RPMI8226 (cell line): ENCODE measurements at places on chromosomes 4 and X.

DNA sequence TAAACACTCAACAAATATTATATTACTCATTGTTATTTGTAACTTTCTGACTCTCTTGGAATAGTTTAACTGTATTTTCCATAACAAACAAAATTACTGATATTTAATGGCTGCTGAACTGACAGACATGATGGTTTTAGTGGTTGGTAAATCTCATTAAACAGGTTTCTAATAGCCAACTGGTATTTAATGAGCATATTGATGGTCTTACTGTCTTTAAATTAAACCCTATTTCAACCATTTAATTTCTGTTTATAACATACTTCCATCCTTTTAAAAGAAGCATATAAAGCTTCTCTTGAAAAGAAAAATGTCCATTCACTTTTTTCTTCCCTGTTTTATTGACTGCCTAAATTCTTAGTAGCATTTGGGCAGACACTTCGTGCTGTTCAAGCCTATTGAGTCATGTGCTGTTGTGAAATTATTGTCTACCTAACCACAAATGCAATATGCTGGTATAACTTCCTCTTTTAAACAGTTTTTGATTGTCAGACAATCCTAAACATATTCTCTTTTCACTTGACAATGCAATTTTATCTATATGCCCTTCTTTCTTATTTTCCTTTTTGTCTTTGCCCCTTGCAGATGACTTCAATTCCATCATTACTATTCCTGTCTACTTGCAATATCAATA is 163.9 kb upstream of the SLC7A11 start:
- DNase-seq, result peak; percentile 16

DNA sequence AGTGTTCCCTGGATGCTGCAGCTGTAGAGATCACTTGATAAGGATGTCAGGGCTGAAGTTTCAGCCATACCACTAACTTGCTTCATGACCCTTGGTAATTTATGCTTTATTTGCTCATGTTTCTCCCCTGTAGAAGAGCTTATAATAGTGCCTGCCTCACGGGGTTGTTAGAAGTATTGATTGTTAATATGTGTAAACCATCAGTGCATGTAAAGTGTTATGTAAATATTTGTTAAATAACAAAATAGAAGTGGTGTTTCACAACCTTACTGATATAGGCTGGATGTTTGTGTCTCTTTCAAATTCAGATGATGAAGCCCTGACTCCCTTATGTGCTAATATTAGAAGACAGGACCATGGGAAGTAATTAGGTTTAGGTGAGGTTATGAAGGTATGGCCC is 1.5 kb upstream of the CXCL2 start:
- DNase-seq, result no peak

DNA sequence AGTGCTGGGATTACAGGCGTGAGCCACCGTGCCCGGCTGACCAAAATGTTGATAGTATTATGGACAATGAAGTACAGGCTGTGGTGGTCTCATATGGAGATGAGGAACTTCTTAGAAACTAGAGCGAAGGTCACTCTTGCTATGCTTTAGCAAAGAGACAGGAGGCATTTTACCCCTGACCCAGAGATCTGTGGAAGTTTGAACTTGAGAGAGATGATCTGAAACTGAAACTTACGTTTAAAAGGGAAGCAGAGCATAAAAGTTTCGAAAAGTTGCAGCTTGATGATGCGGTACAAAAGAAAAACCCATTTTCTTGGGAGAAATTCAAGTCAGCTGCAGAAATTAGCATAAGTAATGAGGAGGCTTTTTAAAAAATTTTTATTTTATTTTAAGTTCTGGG is 8.5 kb upstream of the CTAG2 start:
- DNase-seq, result peak; percentile 52

GRCh38 chr4:14196131-14196530 is 568.6 kb upstream of the BOD1L1 start:
- DNase-seq, result peak; percentile 3

DNA sequence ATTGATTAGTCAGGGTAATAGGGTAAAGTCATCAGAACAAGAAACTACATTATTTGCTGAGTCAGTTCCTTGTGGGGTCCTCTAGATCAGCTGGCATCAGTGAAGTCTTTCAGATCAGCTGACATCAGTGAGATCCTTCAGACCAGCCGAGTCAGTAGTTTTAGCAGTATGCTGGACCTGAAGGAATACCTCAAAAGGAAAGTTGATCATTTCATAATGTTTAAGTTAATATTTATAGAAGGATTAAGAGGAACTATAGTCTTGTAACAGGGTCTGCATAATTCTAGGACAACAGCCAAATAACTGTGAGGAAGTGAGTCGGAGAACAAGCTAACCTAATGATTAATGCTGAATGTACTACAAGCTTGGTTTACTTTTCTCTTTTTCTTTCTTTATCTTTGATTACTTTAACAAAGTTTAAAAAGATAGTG is 958 bp upstream of the UGT2B7 start:
- DNase-seq, result no peak

DNA sequence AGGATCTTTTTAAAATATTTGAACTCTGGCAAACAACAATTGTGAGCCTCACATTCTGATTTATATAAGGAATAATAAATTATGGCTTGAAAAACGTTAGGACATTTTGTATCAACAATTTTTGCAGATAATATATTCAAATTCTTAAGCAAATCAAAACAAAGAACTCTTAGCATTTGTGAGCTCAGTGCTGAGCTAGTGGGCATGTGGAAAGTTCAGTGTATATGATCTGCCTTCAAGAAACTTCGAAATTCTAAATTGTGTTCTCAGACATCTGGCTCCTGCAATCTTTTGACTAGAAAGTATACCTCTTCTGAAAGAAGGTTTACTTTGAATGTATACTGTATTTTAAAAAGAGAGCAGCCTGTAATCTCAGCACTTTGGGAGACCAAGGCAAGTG is 122.3 kb upstream of the NEIL3 start:
- no peak for DNase-seq

- no peak for DNase-seq
Measured at GRCh38 chr4:87567191-87567590, 38.0 kb upstream of the SPARCL1 start.

- DNase-seq, result no peak
Measured at GRCh38 chrX:22121161-22121560, 89.0 kb downstream of the PHEX start.

GRCh38 chr4:98092833-98093439 is 50.3 kb downstream of the STPG2 start:
- DNase-seq, result peak; percentile 30

GRCh38 chr4:153089742-153090141 is 114.5 kb upstream of the TRIM2 start:
- DNase-seq, result no peak

DNA sequence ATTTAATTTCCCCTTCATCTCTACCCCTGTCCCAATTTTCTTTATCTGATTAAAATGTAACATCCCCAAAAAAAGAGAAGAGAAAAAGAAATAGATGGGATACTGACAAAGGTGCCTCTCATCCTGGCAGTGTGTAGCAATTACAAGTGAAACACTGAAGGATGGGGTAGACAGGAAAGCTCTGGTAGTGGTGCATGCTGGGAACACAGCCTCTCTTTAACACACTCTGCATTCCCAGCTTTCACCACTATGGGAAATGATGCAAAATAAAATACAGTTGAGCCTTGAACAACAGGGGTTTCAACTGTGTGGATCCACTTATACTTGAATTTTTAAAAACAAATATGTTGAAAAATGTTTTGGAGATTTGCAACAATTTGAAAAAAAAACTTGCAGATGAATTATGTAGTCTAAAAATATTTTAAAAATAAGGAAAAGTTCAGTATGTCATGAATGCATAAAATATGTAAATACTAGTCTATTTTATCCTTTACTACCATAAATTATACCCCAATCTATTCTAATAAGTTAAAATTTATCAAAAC is 239.2 kb upstream of the DDX53 start:
- no peak for DNase-seq

DNA sequence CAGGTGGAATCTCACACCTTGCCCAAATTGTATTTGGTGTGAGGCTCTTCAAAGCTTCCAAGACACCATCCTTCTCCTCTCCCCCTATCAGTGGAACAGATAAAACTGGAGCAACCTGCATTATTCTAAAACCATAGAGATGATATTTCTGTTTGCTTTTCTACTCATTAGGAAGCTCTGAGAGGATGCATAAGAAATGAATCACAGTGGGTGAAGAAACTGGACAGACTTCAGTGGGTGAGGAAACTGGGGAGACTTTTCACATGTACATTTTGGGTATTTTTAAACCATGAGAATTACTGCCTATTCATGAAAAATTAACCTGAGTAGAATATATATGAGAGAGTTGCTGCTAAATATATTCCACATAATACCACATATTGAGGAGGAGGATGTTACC is 16.4 kb downstream of the HAND2 start:
- no peak for DNase-seq

- DNase-seq, result no peak
Measured at GRCh38 chr4:78336093-78336943, 215.3 kb upstream of the ANXA3 start.

- DNase-seq, result no peak
Measured at GRCh38 chr4:97866821-97867556, 276.3 kb downstream of the STPG2 start.
